Inflammatory macrophage (primary cell): ENCODE measurements at places on chromosomes 2 and 18.

- no peak for DNase-seq
Measured at GRCh38 chr18:46696702-46697101, 39.7 kb upstream of the LOXHD1 start.

DNA sequence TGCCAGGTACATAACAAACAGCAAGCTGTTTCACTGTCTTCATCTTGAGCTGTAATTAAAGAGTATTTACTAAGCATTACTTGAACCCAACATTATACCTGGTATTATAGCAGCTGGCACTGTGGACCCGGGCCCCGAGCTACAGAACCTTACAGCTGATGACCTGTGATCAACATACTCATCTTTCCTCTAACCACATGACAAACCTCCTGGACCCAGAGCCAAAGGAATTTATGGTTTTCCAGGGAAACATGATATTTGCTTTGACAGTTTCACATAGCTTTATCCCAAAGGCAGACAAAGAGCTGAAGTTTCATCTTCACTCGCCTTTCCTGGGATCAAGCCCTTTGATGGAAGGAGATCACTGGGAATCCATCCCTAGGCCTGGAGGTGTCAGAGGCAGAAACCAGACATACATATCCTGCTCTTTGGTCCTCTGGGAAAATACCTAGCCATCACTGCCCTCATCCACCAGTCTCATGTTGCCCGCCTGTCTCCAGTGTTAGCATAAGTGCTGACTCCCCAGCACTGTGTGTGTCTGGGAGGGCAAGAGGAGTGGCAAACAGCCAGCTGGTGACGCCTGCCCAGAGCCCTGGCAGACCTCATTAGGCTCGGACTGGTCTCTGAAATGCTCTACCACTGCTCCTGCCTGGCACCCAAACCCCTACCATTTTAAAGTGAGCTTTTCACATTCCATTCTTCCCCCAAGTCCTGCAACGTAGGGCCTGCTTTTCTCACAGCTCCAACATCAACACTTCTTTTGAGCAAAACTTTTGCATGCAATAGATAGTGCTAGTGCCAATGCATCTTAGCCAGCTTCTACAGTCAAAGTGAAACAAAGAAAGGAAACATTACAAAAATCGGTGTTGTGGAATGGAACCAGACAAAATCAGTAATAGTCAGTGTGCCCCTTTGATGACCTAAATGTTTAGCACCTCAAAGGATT lies 138.8 kb upstream of the CTAGE1 start:
- DNase-seq: no peak

DNA sequence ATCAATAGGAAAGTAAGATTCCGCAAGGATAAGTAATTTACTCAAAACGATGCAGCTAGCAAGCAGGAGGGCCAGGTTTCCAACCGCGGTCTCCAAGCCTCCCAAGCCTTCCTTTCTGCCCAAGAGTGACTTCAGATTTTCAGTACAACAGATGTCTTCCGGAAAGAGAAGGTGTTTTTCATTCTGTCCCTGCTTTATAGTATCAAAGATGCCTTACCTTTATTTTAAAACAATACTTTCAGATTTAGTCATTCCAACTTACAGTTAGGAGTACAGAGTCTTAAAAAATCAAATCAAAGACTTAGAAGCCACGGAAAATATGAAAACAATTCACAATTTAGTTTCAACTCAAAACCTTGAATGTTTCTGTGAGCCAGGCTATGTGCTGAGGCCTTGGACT lies 43.6 kb downstream of the CYB5A start:
- DNase-seq: no peak

GRCh38 chr2:179226961-179227259 lies 37.7 kb downstream of the SESTD1 start:
- DNase-seq: no peak

DNA sequence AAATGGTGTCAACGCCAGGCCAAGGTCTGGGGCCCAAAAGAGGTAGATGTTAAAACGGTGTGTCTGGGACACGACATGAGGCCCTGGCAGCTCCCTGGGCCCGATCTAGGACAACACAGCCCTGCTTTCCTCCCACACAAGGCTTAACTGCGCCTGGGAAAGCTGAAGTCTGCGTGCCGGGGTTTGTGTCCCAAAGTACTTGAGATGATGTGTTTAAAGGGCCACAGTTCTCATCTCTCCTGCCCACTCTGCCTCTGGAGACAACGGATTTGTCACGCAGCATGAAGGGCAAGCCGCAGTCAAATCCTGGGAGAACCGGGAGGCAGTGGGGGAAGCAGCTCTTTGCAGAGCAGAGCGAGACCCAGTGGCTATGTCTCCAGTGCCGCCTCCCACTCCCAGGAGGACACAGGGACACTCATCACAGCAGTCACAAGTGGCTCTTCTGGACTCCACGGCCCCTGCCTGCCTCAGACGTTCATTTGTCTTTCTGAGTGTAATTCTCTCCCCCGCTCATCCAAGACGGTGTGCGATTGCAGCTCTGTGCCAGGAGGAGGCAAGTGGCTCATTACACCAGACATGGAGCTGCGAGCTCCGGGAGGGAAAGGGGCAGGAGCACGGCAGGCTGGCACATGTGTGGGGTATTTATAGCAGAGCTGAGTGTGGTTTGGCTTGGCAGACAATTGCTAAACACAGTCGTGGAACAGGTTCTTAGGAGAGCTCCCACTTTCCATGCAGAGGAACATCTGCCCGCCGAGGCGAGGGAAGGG lies 57.7 kb upstream of the SEMA4C start:
- no peak for DNase-seq
